Epithelial cell of proximal tubule (primary cell): ENCODE measurements at places on chromosomes 13 and 19. TPM values are rescaled to one million over a fixed set of nuclear protein-coding genes. Genes with fewer than 3 reads are reported as not detected.

PEAK3 gene
- total RNA-seq, result not detected in 2 replicates

SIAH3 gene
- 0.23 and 0.29 TPM in 2 replicates for total RNA-seq

ZNF568 gene
- 3.3 and 4.3 TPM in 2 replicates for total RNA-seq

THSD8 gene
- total RNA-seq, result not detected in 2 replicates

FFAR3 gene
- total RNA-seq, result not detected in 2 replicates

LRRC25 gene
- 0.06 TPM in 1 of 2 replicates, not detected in the other for total RNA-seq

CEACAM7 gene
- total RNA-seq, result not detected in 2 replicates

KIR3DL2 gene
- total RNA-seq, result not detected in 2 replicates

C5AR1 gene
- not detected in 2 replicates for total RNA-seq

ZNF534 gene
- total RNA-seq, result 0.07 TPM in 1 of 2 replicates, not detected in the other

TMPRSS9 gene
- not detected in 2 replicates for total RNA-seq

C19orf44 gene
- 4.6 TPM in 2 replicates for total RNA-seq

UQCRFS1 gene
- 51.8 and 56.2 TPM in 2 replicates for total RNA-seq

CEACAM3 gene
- not detected in 2 replicates for total RNA-seq
